Pancreas (tissue), 10 donors: ENCODE measurements at places on chromosomes 1 and 21. TPM values are rescaled to one million over a fixed set of nuclear protein-coding genes. Genes with fewer than 3 reads are reported as not detected.
A peak's percentile ranks its signal among the peaks of the same experiment; 100 is the strongest.

Gene FABP3
- total RNA-seq = 0.72 TPM

DNA sequence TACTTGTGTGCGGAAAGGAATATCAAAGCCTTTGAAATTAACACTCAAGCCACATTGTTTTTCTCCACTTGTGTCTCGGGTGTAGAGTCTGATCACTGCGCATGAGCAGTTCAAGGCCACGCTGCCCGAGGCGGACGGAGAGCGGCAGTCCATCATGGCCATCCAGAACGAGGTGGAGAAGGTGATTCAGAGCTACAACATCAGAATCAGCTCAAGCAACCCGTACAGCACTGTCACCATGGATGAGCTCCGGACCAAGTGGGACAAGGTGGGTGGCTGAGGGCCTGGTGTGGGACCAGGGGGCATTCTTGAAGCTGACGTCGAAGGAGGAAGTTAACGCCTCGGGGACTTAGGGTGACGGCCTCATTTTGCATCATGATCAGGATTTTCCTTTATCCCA, 43.7 kb upstream of the MTR start:
- DNase-seq = no peak

DNA sequence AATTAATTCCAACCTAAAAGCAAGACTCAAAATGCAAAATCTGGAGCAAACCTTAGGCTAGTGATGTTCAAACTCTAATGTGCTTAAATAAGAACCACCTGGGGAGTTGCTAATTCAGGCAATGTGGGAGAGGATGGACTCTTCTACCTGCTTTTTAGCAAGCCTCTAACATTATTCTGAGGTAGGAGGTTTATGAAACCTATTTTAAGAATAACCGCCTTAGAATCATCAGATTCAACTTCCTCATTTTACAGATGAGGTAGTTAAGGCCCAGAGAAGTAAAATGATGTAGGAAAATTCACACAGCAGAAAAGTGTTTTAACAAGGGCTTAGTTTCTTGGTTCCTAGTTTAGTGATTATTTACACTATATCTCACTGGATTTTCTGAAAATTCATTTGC, 8.6 kb upstream of the NTNG1 start:
- DNase-seq = no peak

DNA sequence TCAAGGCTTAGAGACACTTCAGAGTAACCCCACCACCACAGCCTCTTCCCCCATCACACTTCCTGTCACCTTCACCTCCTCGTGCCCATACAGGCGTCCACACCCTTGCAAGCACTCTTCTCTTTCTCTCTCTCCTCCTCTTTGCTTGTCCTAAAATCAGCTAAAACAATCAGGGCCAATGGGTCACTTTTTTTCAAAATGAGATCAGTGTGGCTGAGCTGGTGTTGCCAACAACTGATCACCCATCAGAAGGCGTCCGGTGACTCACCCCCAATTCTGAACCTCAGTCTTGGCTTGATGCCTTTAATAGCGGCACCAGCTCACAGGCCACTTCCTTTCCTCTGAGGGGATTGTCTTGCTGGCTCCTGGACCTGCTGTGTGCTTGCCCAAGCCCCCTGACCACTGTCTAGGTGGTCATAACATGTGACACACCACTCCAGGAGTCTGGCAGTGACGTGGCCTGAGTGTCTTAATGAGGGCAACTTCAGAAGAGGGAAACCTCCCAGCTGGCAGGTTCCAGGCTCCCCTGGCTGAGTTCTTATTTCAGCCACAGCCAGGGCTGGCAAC, 1.6 kb downstream of the DRAXIN start:
- DNase-seq = no peak

DNA sequence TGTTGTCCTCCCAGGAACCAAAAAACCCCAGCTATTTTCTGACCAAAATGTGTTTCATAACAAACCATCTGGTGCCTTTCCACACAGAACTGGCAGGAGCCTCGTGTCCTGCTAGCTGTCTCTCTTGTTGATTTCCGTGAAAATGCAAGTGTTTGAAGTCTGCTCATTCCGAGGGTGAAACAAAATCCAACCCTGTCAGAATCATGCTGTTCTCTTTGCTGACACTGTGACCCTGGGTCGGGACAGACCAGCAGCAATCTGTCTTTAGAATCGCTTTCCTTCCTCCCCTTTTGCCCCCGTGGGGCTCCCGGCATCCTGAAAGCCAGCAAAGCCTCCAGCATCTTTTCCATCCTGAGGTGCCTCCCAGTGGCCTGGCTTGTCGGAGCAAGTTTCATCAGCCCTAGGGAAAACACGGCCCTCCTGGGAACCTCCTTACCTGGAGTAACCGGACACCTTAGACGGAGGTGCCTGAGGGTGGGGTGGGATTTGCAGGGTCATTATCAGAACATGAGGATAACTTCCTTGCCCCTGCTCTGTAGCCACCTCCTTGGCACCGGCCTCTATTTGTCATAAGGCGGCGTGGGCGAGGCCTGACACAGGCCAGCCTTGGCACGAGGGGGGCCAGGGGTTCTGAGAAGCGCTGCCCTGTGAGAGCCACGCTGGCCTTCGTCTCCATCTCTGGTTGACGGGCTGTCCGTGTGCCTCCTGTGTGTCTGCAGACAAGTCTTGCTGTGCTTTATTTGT, 24.9 kb downstream of the LDLRAP1 start:
- no peak for DNase-seq

DNA sequence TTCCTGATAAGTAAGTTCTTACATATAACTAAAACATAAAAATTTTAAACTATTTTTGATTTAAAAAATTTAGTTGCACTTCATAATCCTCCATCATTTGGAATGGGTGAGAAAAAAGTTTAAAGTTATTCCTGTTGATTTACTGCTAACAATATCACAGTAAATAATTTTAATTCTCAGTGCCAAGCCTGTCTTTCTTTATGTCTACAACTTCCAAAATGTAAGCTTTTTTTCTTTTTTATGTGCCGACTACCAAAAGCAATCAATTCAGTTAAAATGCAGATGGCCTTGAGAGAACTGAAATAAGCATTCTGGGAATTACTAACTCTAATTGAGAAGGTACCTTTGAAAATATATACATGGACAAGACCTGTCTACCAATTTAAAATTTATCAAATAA, 1224.3 kb upstream of the B3GALT2 start:
- no peak for DNase-seq

- DNase-seq = no peak
These were observed 4.6 kb upstream of the CDCP2 start for GRCh38 chr1:54157401-54157800.

DNA sequence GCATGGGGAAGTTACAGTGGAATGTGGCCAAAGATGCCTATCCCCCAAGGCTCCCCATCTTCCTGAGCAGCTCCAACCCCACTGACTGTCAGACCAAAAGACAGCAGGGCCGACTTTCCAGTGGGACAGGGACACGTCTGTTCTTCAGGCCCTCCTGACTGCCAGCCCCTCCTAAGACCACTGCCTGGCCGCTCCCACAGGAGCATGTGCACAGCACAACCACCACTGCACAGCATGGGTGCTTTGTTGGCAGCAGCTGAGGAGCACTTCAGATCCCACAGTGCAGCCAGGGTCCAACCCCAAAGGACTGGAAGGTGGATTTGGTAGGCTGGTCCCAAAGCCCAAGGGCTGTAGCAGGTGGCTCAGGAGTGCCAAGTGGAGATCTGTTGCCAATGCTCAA, 648.3 kb upstream of the BRINP3 start:
- no peak for DNase-seq

Gene FALEC
- not detected for total RNA-seq

Gene GSTM5
- 0.94 TPM for total RNA-seq

DNA sequence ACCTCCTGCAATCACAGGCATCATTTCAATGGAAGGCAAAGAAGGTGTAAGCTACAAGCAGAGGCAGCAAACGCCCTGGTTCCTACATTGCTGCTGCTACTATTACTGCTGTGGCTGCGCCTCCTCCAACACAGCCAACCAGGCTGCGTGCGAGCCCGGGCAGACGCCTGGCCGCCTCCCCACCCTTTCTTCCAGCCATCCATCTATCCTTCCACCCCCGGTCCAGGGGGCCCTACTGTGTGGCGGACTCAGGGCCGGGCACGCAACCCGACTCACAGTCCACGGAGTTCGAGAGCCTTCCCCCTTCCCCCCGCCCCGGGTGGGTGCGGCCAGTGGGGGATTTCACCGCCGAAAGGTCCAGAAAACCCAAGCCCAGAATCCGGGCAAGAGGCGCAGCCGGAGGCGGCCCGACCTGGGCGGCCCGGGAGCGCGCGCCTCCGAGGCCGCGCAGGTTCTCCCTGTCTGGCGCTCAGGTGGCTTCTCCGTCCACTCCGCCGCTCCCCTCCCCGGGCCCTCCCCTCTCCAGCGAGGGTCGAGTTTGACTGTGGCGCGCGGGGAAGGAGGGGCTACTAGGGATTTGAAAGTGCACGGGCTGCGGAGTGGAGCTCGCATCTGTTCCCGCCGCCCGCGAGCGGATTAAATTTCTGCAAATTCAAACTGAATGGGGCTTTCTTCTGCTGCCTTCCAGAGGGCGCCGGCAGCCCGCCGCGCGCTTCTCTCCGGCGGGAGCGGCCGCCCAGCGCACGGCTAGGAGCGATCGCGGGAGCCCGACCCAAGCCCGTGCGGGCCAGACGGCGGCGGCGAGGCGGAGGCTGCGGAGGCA, at the start of gene HUNK:
Gene HUNK (plus strand): TSS at position 569 of the 823 bp plus-strand sequence. CDS start 655 bp downstream, outside the sequence.
- peak; percentile 75 for DNase-seq

Gene NEGR1
- total RNA-seq = 5.4 TPM
